Dermis blood vessel endothelial cell (primary cell): ENCODE measurements at places on chromosomes 6 and 20. TPM values are rescaled to one million over a fixed set of nuclear protein-coding genes. Genes with fewer than 3 reads are reported as not detected.

DNA sequence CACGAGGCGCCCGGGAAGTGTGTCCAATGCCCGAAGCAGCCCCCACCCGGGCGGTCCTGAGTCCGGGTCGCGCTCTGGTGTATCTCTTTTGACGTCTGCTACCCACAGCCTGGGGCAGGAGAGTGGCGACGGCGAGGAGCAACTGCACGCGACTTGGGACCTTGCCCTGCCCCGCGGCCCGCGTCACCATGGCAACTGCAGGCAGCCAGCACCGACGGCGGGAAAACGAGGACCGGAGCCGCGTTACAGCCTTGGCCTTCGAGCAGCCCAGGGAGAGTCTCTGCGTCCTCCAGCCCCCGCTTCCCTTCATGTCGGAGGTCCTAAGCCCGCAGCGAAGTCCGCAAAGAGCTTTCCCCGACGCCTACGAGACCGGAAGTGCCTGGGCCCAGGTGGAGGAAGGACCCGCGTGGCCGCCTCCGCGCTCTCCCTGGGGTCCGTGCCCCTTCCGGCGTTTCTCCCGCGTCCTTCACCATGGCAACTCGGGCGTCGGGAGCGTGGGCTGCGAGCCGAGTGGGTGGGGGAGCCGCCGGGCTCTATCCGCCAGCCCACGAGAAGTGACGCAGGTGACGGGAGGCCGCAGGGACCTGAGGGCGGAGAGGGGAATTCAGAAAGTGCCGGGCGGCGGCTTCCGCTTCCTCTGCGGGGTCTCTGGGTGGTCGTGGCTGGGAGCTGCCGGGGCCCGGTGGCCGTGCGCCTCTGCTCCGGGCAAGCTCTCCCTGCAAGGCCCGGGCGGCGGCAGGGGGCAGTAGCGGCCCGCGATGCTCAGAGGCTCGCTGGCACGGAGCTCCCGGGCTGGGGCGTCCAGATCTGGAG lies 88.6 kb upstream of the TGM3 start:
- peak; percentile 80 for DNase-seq

GRCh38 chr6:121526282-121526681 lies 90.8 kb downstream of the GJA1 start:
- DNase-seq: no peak

- no peak for DNase-seq
Measured at GRCh38 chr20:59157961-59158541, 5.6 kb upstream of the ZNF831 start.

HLA-G gene
- total RNA-seq: not detected in 2 replicates

TXLNB gene
- 0.68 and 0.74 TPM in 2 replicates for total RNA-seq

DNA sequence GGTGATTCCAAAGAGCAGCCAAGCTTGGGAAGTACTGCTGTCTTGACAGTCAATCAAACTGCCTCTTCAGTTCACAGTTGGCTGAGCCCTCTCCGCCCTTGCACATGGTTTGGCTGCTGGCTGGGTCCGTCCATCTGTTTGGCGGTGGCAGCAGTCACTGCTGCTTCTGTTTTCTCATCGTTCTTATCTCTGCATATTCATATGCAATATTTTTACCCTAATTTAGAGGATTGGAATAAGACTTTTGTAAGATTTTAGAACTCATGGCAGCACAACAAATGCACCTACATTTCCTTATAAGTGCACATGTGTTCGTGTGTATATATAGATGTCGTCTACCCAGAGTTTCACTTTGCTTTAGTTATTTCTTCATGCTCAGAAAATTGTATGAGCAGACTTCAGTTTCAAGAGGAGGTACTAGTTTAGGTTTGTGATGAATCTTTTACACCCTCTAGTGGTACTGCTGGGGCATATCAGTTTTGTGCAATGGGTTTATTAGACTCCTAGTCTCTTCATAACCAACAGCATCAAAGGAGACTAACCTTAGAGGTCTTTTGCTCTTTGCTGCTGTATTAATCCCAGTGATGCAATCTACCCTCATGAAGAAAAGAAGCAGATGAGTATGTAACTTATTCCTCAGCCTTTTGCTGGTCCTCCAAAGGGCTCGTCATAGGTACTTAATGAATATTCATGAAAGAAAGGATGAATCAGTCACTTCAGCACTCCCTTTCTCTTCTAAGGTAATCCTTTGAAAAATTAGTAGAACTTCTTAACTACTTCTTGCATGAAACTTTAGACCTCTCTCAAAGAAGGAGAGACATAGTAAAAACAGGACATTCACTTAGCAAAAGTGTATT lies 44.3 kb downstream of the KHDC1L start:
- DNase-seq: peak; percentile 63

GRCh38 chr20:59207235-59207634 lies 43.6 kb downstream of the ZNF831 start:
- no peak for DNase-seq

POM121L2 gene
- total RNA-seq: not detected in 2 replicates

DEFB115 gene
- not detected in 2 replicates for total RNA-seq

MOCS1 gene
- 12.8 and 19.7 TPM in 2 replicates for total RNA-seq

- no peak for DNase-seq
Measured at GRCh38 chr6:96101564-96101963, 85.8 kb downstream of the FUT9 start.

GRCh38 chr6:44352259-44352658 lies 9.8 kb downstream of the SPATS1 start:
- no peak for DNase-seq

GRCh38 chr6:72316675-72317380 lies 305.0 kb upstream of the KCNQ5 start:
- no peak for DNase-seq

DNA sequence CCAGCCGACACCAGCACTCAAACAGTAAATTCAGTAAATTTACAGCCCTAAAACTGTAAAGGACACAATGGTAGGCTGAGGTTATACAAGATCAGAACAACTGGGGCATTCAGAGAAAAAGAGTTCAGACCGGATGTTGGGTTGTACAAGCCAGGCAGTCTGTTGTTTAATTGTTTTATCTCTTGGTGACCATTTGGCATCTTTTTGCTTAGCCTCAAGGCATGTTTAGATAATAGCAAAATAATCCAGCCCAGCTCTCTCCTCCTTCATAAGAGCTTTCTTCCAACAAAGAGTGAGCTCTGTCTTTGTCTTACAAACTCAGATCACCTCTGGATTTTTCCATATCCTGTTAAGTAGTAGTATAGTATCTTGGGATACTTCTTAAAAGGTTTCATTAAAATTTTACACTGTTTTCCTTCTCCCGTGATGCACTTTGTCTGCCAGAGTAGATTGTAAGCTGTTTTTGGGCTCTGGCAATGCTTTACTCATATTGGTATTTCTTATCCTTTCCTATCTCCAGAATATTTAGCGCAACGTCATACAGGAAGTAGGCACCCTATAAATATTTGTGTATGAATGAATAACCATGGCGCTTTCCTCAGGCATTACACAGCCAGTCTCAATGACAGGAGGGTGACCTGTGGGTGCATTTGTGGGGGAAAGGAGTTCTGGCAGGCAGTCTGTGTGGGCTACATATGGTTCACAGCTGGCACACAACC lies 35.6 kb upstream of the TRAM2 start:
- peak; percentile 61 for DNase-seq

GRCh38 chr20:49516916-49517804 lies 34.7 kb upstream of the KCNB1 start:
- DNase-seq: no peak

DNA sequence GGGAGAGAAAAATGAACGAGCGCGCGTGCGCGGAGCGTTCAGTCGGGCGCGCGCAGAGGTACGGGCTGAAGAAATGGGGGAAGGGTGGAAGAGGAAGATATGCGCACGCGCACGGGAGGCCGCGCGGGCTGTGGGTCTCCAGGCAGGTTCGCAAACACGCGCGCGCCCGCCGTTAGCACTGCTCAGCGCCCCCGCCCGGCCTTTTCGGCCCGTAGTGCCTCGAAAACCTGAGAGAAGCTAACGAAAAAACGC lies 393 bp downstream of the BCLAF1 start:
- DNase-seq: peak; percentile 94

SUMO4 gene
- 1.0 and 1.3 TPM in 2 replicates for total RNA-seq
